ENCODE measurements at places on chromosomes 5 and 9. TPM values are rescaled to one million over a fixed set of nuclear protein-coding genes. Genes with fewer than 3 reads are reported as not detected.

Gene PCDHGB1
- total RNA-seq, result not detected

Gene HAVCR2
- 5.1 TPM for total RNA-seq

Gene CDX1
- total RNA-seq, result not detected

- DNase-seq, result no peak
Observed at GRCh38 chr9:81566074-81566698, 123.2 kb downstream of the TLE1 start.

DNA sequence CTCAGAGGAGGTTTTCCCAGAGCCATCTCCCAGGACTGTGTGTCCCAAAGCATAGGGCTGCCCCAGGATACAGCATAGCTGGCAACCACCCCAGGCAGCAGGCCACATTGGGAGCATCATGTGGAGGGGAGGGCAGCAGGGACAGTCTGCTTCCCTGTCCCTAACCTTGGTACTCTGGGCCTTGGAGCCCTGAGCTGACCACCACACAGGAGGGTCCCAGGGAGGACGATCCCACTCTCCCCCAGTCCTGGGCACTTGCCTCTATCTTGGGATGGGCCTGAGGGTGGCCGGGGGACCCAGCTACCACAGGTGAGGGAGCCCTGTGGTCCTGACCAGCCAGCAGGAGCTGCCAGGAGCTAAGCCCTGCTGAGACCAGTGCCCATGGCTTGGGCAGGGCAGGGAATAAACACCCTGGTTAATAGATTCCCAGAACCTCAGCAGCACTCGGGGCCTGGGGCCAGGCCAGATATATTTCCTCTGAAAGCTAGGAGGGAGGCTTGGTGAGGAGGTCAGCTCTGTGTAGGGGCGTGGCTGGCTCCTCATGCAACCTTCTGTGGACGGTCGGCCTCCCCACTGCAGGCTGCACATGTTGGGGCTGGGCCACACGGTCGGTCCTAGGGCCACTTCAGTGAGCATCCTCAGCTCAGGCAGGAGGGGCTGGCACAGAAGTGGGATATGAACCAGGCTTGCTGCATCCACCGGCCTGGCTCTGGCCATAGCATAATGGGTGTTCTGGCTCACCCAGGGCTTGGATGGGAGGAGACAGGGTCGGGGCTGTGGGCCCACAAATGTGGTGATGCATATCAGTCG, 4.2 kb downstream of the NINJ1 start:
- no peak for DNase-seq

DNA sequence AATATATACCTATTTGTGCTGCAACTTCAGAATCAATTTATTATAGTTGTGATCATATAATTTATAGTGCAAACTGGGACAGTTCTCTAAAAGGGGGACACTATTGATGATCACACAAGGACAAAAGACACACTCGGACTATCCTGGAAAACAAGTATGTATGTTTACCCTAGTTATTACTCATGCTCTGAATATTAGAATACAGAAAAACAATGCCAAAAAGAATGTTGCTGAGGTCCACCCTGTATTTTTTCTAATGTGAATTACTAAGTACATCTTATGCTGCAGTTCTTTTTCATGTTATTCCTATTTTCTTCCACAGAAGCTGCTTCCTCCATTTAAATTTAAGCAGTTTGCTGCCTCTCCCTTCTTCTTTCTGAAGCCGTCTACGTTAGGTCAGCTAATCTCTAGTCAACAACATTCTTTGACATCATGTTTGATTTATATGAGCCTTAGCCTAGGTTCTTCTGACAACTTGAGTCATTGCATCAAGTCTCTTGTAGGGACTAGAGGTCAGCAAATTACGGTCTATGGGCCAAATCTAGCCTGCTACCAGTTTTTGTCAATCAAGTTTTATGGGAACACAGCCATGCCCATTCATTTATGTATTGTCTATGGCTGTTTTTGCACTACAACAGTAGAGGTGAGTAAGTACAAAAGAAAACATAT, 40.1 kb upstream of the PPP3R2 start:
- DNase-seq, result no peak

- DNase-seq, result no peak
Observed at GRCh38 chr5:79456890-79457583, 56.9 kb downstream of the HOMER1 start.

DNA sequence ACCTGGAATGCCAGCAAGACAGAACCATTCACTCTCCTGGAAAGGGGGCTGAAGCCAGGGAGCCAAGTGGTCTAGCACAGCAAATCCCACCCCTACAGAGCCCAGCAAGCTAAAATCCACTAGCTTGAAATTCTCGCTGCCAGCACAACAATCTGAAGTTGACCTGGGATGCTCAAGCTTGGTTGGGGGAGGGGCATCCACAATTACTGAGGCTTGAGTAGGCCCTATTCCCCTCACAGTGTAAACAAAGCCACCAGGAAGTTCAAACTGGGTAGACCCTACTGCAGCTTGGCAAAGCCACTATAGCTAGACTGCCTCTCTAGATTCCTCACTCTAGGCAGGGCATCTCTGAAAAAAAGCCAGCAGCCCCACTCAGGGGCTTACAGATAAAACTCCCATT, 17.3 kb downstream of the RIGI start:
- no peak for DNase-seq

DNA sequence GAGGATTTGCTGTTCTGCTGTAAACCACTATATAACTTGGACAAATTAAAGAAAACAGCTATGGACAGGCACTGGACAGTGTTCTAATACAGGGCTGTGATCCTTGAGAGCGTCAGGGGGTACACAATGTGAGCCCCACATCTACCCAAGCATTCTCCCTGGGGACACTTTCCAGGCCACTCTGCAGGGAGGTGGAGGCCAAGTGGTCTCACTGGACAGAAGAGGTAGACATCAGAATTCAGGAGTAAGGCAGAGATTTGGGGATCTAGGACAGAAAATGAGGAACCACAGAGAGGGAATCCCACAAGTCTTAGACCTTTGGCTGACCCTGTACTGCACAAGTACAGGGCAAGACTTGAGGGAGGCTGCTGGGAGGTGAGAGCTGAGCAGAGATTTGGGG, 3.8 kb upstream of the IGFBPL1 start:
- DNase-seq, result no peak

Data from naive thymus-derived CD4-positive, alpha-beta T cell (primary cell).